ENCODE measurements at places on chromosomes 5 and 9.

DNA sequence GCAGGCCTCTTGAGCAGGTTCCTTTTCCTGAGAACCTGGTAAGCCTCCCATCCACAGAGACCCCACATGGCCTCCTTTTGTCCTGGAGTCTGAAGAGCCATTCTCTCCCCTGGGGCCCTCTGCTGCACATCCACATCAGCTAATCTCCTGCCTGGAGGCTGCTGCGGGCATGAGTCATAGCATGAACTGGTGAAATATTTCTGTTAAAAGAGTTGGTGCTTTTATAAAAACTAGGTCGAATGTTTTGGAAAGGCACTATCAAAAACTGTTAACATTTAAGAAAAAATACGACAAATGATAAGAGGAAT lies 399.4 kb downstream of the CTNND2 start:
- DNase-seq: peak; percentile 6

DNA sequence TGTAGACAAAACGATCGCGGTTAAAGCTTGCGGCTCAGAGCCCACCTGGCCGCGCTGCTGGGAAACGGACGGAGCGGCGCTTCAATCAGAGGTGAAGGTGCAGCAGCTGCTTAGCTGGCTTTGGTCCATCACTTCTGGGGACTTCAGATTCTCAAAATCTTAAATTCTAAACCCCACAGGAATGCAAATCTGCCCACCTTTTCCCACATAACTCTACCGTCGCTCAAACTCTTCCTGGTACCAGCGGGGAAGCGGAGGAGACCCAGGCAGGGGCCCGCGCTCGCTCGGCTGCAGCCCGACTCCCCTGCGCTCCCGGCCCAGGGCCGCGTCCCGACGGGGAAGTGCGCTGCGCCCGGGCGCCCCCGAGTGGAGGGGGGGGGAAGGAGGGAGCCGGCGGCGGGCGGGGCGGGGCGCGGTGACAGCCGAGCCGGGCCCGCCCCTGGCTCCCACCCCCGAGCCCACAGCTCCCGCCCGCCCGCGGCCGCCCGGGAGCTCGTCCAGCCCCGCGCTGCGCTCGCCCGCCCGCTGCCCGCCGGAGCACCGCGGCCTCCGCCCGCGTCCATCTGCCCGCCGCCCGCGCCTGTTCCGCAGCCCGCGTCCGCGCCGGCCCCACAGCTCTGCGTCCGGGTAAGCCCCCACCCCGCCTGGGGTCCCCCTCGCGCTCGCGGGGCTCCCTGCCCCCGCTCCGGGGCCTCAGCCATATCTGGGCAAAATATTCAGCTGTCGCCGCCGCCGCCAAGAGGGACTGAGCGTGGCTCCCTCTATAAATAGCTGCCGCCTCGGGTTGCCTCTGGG lies at the start of gene TMOD1:
Gene TMOD1 (plus strand): TSS at position 490 of the 795 bp plus-strand sequence. CDS start 22,523 bp downstream, outside the sequence.
- no peak for DNase-seq

- DNase-seq: no peak
Measured at GRCh38 chr9:19994296-19994695, 205.5 kb upstream of the SLC24A2 start.

DNA sequence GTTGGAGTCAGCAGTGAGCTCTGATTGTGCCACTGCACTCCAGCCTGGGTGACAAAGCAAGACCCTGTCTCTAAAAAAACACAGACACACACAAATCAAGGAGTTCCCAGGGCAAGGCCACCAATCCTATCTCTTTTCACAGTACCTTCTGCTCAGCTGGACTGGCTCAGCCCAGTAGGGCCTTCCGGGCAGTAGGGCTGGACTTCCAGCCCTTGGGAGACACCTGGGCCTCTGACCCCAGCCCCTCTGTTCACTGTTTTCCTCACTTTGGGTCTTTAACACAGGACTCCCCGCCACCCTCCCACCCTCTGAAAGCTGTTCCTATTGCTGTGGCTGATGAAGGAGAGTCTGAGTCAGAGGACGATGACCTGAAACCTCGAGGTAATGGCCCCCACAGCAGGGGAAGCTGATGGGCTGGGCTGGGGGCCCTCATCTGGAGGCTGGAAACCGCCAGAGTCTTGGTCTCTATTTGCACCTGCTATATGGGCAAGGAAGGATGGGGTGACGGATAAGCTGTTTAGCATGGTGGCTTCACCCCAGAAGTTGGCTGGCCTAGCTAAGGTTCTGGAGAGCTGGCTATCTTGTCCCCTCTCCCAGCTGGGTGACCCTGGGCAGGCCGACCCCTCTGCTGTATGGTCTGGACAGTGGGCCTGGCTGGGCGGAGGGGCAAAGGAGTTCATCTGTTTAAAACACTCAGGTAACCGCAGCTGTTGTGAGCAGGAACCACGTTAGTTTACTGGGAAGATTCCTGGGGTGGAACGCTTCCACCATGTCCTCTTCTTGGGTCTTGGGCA lies 25.6 kb downstream of the USP20 start:
- DNase-seq: no peak

- DNase-seq: no peak
Measured at GRCh38 chr9:128825923-128826700, 3.5 kb downstream of the SPOUT1 start.

DNA sequence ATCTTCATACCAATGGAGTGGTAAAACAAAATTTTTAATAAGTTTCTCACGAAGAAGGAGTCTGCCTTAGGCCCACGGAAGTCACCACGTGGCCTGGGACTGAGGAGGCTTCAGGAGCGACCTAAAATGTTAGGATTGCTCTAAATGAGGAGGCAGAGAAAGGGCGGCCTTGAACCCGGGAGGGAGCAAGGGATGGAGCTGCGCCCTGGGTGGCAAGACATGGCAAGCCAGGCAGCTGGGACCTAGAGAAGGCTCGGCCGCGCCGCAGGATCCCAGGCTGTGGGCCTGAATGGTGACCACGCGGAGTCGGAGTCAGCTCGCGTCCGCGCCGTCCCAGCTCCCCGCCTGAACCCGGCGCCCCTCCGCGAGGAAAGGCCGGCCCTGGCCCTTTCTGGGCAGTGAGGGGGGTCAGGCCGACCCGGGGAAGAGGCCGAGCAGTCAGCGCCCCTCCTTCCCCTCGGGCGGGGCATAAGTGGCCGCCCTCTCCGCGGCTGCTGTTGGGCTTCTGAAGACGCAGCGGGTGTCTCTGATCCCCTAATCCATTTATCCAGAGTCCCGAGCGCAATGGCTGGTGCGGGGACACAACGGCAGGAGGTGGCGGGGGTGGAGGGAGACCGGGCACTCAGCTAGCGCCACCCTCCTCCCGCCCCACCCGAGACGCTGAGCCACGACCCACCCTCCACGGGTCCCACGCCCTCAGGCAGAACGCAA lies 10.6 kb downstream of the IRX1 start:
- no peak for DNase-seq

DNA sequence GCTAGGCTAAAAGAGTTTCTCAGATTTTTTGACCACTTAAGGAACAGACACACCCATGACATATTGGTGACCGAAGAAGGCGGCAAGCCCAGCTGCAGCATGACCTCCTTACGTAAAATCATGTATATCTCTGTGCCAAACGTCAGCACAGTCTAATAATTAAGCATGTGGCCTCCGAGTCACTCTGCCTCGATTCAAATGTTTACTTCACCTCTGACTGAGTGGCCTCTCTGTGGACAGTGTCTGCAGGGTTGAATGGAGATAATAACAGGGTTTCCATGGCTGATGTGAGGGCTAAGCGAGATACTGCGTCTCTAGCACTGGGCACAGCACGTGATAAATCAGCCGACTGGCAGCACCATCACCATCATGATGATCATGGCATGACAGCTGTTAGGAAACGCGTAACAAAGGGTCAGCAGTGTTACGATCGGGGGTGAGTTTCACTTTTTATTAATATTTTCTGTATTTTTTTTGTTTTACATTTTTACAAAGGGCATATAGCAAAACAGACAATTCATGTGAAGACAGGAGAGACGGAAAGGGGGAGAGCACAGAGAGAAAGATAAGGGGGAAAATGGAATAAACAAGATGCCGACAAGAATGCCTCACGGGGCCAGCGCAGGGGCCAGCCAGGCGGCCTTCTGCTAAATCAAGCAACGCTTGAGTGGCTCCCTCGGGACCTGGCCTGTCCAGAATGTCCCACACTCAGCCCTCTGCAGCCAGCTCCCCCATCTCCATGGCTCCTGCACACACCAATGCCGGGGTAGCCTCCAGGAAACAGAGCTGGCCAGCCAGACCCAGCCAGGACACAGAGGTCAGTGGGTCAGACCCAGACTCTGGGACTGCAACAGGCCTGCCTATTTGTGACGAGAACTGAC lies 60.3 kb downstream of the ADAMTS2 start:
- no peak for DNase-seq

DNA sequence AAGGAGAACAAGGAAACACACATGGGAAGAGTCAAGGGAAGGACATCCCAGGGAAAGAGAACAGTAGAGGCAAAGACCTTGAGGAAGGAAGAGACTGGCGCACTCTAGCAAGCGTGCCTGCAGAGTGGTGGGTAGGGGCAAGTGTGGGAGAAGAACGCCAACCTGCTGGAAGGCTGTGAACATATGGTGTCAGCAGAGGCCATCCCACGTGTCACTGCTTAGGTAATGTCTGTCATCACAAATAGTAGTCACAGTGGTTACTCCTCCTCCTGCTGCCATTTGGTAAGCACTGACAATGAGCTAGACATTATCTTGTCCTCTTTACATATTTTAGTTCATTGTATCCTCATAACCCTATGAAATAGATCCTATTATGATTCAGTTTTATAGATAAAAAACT lies 206.4 kb upstream of the TRIM32 start:
- DNase-seq: no peak

DNA sequence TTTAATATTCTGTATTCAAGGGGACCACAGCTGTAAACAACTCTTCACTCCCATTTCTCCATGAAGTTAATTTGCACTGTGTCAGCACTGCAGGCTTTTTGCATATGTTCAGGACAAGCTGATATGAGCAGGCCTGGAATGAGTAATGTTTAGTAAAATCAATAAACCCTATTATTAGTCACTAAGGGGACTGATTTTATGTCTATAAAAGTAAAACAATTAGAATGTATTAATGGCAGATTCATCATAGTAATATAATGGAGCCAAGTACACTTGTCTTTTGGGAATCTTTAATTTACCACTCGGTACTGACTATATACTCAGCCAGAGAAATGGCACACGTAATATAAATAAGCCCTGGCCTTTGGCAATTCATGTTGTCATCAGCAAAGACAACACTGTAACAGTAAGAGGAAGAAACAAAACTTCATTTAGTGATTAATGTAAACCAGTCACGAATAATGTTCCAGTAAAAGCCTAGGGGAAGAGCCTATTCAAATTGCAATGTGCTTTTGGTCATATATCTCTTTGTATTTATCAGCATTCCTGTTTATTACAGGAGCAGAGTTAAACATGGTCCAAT lies 111.6 kb downstream of the ZNF608 start:
- DNase-seq: no peak

- no peak for DNase-seq
Measured at GRCh38 chr9:29285818-29286217, 1712.5 kb upstream of the C9orf72 start.

GRCh38 chr5:126921241-126922091 lies 108.9 kb downstream of the MARCHF3 start:
- no peak for DNase-seq

DNA sequence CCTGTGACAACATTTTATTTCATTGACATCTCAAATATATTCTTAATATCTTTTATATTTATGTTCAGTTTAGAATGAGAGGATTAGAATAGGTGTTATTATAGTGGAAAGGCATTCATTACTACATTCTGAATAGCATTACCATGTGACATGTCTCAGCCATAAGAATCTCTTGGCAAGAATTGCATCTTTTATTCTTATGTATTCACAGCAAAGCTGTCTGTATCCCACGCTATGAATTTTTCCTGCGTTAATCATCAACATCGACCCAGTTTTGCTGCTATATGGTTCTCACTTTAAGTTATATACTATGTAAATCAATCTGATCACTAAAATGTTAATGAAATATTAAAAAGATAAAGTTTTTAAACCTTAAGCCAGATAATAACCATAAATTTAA lies 248.6 kb downstream of the TMEM232 start:
- DNase-seq: no peak

Measured in T1000 (cell line).